SW480 (cell line): ENCODE measurements at places on chromosomes 5 and 9.

DNA sequence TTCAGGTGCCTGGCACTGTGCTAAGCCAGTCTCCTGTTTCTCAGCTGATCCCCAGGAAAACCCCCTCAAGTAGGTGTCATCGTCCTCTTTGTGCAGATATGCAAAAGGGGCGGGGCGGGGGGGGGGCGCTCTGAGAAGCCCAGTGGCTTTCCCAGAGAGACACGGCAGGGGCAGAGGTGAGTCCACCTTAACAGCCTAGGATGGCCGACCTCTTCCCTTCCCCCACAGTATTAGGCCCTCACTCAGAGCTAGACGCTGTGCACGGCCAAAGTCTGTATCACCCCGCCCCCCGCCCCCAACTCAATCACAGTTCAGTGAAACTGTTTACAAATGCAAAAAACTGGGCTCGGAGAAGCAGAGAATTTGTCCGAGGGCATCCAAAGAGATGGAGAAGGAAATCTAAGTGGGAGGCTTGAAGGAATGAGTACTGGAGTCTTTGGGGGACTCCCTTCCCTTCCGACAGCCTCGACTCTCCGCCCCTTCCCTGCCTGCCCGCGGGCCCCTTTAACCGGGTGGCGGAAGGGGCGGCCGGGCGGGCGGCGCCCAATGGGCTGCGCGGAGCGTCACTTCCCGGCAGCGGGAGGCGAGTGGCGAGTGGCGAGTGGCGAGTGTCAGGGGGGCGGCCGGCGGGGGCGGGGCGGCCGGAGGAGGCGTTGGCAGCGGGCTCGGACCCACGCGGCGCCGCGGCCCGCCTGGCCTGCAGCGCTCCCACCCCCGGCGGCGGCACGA lies at the start of gene ERGIC1:
ERGIC1 (plus strand) TSS at position 566 of the 729 bp plus-strand sequence; CDS start at position 729, 163 bp downstream.
- peak; percentile 63 for DNase-seq

DNA sequence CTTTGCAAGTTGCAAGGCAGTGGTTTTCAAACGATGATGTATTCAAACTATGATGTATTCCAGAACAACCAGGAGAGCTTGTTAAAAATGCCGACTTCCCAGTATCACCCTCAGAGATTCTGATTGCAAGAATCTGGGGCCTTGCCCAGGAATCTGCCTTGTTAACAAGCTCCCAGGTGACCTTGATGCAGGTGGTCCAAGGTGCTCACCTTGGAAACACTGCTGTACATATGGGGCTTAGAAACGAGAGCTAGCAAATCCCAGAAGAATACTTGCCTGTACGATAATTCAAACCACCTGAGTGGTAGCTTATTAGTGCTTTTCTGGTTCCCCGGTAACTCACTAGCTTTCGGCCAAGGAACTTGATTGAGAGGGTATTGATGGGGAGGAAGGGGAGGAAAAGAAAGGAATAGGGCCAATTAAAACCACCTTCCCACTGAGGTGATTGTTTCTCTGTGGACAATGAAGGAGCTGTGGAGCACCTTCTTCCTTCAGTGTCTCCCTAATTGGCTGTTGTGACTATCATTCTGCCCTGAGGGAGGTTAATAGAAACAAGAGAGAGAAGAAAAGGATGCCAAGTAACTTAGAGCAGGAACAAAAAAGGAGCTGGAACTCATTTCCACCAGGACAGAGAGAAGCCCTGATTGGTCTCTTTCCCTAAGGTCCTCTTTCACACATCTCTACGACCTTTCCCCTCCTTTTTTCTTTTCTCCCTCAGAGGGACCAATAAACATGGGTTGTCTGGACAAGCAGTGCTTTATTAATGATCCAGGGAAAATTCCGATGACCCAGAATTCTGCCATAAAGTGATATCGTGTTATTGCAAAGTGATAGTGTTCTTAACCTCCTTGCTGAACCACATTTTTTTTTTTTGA lies 218.8 kb downstream of the TMEM167A start:
- DNase-seq = no peak

GRCh38 chr9:128927731-128928411 lies 7.1 kb downstream of the PHYHD1 start:
- DNase-seq = peak; percentile 64

DNA sequence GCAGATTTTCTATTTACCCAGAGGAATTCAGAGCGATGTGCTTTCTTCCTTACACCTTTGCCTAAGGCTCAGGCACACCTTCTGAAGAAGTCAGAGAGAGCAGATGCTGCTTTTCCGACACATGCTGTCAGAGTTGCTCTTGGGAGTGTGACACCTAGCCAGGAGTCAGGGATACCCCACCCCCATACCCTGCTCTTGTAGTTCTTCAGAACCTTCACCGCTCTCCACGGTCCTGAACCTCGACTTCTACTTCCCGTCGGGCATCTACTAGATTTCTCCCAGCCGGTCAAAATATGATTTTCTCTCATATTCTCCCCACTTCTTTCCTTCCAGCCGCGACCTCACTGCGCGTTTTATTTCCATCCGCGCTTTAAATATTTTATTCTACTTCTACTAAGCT lies 1.7 kb downstream of the GRIN3A start:
- DNase-seq = no peak

DNA sequence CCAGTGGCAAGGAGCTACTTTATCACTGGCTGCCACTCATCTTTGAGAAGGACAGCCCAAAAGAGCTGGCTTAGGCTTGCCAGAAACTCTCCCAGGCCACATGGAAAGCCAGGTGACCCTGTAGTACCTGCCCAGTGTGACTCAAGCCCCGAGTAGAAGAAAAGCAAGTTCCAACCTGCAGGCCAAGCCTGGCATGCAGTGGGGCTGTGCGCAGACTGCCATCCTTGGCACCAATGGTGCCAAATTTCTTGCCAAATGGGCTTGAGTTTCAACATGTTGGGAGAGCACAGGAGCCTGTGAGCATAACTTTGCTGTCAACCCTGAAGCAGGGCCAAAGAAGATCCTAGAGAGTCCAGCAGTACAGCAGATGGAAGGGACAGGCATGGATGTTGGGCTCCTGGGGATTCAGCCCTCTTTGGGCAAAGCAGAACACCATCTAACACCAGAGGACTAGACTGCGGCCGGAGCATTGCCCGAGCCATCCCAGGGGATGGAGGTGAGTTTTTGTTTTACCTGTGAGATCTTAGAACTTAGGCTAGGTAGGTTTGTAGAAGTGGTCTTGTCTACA lies 27.3 kb upstream of the SHB start:
- DNase-seq = no peak

DNA sequence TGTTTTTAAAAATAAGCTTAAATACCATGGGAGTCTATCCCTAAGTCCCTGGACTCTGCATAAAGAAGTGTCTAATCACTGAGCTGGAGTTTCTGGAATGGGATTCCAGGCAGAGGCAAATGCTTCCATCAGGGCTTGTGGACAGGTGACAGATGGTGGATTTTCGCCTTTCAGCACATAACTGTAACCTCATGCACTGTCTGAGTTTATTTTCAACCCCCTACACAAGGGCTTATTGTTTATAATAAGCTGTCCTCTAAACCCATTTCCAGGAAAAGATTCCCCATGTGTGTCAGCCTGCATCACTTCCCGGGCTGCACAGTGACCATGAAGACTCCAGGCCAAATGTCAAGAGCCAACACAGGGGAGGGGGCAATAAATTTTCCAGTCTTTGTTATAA lies 264.0 kb downstream of the PIK3R1 start:
- no peak for DNase-seq

DNA sequence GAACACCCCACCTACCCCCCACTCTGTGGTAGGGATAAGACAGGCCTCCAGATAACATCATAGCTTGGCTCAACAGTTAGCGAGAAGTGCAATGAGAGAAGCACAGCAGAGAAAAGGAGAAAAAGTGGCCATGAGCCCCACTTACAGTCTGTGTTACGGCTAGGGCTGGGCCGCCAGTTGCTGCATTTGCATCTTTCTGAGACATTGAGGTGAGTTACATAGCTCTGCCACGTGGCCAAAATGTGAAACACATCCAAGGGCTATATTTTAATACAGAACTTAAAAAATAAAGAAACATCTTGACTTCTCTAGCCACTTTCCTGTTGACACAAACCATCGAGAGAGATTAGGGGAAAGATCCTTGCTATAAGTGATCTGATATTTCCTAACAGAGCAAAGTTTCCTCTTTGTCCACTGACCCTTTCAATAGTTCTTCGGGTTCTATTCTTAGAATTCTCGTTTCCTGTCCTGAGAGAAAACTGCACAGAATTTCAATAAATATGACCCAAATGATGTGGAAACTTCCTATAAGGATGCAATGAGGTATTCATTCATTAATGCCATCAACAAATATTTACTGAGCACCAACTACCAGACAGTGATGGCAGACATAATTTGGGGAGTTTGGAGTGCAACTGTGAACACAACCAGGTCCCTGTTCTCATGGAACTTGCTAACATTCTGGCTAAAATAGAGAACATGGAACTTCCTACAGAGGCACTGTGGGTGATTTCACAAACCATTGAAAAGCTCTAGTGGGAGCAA lies 3.2 kb upstream of the TLE4 start:
- DNase-seq = no peak

- peak; percentile 63 for DNase-seq
Observed at GRCh38 chr5:56356121-56356835, 123.1 kb upstream of the ANKRD55 start.

DNA sequence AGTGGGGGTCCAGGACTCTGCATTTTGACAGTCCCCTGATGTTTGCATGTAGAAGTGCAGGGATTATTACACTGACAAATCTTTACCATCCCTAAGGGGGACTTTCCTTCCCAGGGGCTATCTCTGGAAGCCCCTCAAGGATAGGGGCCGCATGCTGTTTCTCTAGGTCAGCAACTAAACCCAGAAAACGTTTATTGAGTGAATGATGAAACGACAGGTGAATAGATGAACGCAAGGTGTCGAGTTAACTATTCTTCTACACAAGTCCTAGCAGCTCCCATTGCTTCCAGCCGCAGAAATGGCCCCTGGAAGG lies 281 bp upstream of the HSD17B4 start:
- DNase-seq = no peak

GRCh38 chr5:54764102-54765090 lies 221.0 kb downstream of the ESM1 start:
- DNase-seq = no peak

GRCh38 chr5:51488803-51489642 lies 105.8 kb downstream of the ISL1 start:
- no peak for DNase-seq

DNA sequence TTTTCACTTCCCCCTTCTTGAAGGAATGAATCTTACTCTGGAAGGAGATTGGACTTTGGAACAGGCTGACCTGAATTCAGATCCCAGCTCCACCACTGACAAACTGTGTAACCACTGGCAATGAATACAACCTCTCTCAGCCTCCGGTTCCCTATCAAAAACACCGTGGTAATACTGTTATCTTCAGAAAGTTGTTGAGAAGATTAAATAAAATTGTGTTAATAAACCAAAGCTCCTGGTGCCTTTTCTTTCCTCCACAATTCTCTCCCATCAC lies 99.7 kb upstream of the RAI14 start:
- no peak for DNase-seq

GRCh38 chr5:154868702-154869101 lies 10.3 kb downstream of the CNOT8 start:
- DNase-seq = peak; percentile 20

- no peak for DNase-seq
Observed at GRCh38 chr5:157559301-157559700, 16.3 kb downstream of the ADAM19 start.

- DNase-seq = peak; percentile 31
Observed at GRCh38 chr5:119079318-119079921, 8.5 kb downstream of the DMXL1 start.

DNA sequence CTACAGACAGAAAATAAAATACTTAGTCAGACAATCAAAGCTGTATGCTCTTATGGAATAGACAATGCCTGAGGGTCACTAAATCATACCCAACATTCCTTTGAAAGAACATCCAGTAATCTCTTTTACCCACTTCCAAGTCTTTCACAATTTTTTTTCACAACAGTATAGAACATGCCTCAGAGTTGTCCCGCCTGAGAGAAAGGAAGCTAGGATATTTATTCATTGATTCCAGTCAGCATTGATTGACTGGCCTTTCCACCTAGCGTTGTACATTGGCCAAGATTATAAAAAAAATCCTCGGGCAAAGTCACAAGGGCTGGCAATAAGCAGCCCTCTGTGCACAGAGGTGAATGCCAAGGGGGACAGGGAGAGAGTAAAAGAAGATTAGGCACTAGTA lies 318.1 kb upstream of the PIK3R1 start:
- DNase-seq = no peak

DNA sequence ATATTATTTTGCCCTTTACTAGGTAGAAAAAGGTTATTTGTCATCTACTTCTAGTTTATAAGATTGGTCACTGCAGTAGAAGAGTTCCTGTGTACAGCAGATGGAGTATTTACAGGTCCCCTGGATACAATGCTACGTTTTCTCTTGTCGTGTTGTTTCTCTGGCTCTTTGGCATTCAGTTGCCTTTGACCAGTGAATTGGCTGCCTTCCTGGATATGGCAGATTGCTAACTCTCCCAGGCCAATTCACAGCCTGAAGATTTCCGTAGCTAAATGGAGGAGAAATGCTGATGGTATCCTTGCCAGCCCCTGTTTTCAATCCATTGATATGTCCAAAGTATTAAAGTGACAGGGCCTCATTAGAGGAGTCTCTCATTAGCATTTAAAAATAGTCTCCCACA lies 32.5 kb upstream of the GNAQ start:
- DNase-seq = no peak

- DNase-seq = no peak
Observed at GRCh38 chr5:1771149-1772065, 28.2 kb downstream of the MRPL36 start.

DNA sequence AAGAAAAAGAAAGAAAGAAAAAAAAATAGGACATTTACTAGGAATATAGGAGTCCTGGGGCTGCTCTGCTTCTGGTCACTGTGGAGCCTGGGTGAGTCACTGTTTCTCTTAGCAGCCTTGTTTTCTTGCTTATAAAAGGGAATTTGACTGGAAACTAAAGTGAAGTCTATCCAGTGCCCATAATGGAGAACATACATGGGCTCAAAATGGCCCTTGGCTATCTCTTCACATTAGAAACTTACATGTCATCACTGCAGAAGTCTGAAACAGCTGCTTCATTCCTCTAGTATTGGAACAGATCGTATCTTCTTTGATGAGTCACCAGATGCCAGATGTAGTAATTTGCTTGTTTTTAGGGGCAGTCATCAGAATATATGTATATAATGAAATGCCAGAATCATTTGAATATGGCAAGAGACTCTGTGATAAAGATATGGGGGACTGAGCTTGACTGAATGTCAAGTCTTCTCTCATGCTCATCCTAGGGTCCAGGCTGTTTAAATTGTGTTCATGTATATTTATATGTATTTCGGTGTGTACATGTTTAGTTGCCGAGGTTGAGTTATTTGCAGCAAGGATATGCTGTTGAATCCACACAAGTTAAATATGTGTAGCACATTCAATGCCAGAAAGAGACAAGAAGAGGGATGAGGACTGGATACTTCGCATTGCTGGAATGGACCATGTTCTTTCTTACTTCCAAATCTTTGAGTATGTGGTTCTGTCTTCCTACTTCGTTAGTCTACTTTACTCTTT lies 56.7 kb downstream of the SGCD start:
- no peak for DNase-seq

GRCh38 chr9:70061776-70062175 lies 18.1 kb downstream of the MAMDC2 start:
- DNase-seq = no peak
